ENCODE measurements at places on chromosomes 11 and 22.
A peak's percentile ranks its signal among the peaks of the same experiment; 100 is the strongest.

DNA sequence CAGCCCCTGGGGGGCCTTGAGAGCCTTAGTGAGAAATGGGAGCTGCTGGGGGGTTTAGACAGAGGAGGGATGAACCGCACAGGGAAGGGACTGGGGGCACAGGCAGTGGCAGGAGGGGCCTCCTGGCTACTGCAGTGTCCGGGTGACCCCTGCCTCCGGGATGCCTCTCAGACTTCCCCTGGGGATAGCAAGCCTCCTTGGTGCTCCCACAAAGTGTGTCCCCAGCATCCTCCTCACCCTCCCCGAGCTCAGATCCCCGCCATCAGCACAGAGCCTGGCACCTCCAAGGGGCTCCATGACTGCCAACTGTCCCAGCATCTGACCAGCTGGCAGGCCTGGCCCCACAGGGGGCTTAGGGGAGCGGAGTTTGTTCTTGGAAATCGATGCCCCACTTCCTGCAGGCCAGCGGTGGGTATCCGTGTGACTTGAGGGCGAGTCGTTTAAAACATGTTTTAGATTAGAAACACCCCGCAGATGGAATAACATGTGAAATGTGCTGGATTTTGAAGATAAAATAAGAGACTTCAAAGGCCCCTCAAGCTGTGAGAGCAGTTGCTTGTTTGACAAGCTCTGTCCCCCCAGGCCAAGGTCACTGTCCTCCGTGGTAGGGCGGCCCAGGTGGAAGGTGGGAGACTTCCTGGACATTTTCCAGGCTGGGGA is 13.5 kb upstream of the FLRT1 start:
- no peak for DNase-seq

DNA sequence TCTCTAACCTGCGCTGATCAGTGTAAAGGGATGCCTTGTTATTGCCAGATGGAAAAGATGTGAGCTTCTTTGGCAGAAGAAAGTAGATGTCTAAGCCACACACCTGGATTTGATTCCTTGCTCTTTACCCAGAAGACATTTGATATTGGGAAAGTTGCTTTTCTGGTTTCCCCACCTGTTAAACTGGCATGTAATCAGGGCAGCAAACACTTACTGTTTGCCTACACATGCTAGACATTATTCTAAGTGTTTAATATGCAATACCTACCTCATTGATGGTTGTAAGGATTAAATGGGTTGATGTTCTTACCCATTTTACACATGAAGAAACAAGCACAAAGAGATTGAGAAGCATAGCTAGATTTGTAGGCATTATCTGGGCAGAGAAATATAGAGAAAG is 16.6 kb downstream of the ASRGL1 start:
- no peak for DNase-seq

DNA sequence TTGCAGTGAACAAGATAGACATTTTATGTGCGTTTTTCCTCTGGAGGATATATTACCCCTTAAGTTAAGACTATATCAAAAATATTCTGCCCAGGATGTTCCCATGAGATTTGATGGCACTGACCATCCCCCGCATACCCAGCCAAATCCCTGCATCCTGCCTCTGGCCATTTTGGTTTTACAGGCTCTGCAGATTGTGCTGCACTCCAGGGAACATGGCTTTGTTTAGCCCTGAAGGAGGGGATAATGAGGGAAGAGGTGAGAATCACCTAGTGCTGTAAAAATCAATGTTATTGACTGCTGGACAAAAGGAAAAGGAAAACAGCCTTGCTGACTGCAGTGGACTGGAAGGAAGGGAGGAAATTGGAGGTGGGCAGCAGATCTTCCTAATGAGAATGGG is 717.4 kb downstream of the DLG2 start:
- DNase-seq = no peak

- DNase-seq = peak; percentile 59
Observed at GRCh38 chr11:14789879-14790484, 102.0 kb downstream of the CYP2R1 start.

DNA sequence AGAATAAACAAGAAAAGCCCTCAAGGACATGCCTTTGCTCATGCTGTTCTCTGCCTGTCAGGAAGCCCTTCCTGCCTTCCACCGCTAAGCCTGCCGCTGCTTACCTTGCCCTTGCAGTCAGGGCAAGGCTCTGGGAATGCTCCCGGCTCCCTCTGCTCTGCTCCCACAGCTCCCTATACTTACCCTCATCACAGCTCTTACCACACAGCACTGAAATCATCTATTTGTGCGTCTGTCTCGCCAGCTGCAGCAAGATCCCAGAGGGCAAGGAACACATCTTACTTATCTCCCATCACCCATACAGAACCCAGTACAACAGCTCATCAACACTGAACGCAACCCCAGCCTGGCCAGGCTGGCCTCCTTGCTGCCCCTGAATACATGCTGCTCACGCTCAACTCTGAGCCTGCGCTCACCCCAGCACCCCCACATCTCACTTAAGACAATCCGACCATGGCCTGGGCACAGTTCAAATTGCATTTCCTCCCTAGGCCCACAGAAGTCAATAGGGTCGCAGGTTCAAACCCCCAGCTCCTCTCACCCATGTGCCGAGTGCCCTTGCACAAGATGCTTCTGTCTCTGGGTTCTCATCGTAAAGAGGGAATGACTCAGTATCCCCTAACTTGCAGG is 161.8 kb downstream of the IGLL1 start:
- DNase-seq = no peak

- no peak for DNase-seq
Observed at GRCh38 chr22:37996515-37997246, 12.3 kb upstream of the SOX10 start.

DNA sequence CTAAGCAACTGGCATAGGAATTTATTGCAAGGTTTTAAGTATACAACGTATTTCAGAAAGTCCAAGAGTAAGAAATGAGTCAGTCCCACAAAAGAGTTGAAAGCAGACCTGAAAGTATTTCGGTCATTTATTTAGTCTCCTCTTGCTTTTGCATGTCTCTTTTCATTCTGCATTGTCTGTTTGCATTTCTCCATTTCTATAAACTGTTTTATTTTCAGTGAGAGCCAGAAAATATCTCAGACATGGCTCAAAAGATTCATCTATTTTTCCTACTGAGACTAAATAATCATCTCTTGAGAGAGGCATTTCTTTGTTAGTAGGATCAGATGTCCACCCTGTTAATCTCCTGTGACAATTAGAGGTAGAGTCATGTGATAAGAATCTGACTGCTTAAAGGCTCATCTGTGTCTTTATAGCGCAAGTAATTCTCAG is 219.1 kb upstream of the CCDC179 start:
- DNase-seq = no peak

- no peak for DNase-seq
Observed at GRCh38 chr22:39208013-39208680, 36.6 kb downstream of the PDGFB start.

- DNase-seq = peak; percentile 61
Observed at GRCh38 chr11:18371279-18371678, 23.1 kb upstream of the LDHA start.

DNA sequence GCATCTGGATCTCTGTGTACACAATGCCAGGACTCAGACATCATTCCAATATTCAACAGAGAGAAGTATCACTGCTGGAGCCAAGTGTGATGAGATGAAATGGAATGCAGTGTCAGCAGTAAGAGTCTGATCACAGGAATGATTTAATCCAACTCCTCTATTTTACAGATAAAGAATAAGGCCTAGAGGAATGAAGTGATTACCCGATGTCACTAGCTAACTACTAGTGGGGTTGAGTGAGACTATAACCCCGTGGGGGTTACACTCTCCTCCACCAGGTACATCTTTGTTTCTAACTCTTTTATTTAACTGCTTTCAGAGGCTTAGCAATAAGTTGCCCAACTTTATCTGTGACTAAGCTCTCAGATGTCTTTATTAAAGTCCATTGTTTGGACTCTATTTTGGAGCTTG is 94.2 kb upstream of the FAT3 start:
- no peak for DNase-seq

- peak; percentile 29 for DNase-seq
Observed at GRCh38 chr11:102757823-102758549, 22.4 kb downstream of the MMP10 start.

GRCh38 chr11:110866081-110866480 is 153.8 kb upstream of the ARHGAP20 start:
- DNase-seq = no peak

GRCh38 chr11:16902182-16902581 is 112.0 kb downstream of the PLEKHA7 start:
- no peak for DNase-seq

GRCh38 chr11:3944198-3944597 is 88.7 kb downstream of the STIM1 start:
- no peak for DNase-seq

GRCh38 chr22:22486132-22486899 is 22.2 kb downstream of the ZNF280B start:
- DNase-seq = no peak

GRCh38 chr22:43365715-43366440 is 22.7 kb upstream of the SCUBE1 start:
- DNase-seq = no peak

- DNase-seq = no peak
Observed at GRCh38 chr11:9120664-9121468, 29.5 kb upstream of the SCUBE2 start.

DNA sequence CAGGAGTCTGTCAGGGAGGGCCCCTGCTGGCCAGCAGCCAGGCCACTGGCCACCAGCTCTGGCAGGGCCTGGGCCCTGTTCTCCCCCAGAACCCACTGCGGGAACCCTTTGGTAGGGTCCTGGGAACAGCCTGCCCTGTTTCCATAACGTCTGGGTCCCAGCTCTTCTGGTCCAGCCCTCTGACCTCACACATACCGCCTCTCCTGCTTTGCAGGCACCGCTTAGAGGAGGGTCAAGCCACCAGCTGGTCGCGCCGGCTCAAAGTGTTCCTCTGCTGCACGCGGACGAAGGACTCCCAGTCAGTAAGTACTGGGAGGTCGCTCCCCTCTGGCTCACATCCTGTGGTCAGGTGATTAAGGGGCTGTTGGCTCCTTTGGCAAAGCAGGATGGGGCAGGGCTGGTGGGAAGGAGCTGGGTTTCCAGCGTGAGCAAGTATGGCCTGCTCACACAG is 26.6 kb upstream of the MYRF start:
- no peak for DNase-seq

- DNase-seq = no peak
Observed at GRCh38 chr11:77040401-77040777, 6.2 kb downstream of the B3GNT6 start.

DNA sequence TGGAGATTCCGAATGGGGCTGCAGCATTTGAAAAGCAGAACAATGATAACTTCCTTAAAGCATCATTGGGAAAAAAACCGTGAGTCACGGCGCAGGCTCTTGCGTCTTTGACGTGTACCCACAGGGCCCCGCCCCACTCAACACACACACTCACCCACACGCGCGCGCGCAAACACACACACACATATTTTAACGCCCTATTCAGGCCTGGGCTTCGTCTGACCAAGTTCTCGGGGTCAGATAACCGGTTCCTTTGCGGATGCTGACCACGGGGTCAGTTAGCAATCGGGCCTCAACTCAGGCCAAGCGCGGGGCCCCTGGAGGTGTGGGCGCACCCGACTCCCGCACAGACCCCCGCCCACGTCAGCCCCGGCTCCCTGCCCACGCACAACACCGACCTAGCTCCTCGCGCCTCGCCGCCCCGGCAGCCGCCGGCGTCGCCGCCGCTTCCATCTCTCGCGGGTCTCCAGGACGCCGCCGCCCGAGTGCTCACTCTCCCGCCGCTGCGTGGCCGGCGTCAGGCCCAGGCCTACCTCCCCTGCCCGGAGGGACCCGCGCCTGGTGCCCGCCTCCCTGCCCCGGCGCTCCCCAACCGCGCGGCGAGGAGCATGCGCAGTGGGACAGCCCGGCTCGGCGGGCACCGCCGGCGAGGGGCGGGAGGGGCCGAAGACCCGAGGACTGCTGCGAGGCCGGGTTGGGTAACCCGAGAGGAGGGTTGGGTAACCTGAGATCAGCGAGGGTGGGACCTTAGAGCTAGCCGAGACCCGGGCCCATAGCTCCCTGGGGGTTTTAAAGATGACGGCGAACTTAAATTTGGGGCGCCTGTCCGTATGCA is at the start of gene SLC36A4:
Gene SLC36A4 (minus strand): TSS at position 612 of the 835 bp plus-strand sequence. CDS start 159 bp downstream, at position 453.
- peak; percentile 96 for DNase-seq

- DNase-seq = no peak
Observed at GRCh38 chr22:48975316-48975741, 852.3 kb downstream of the BRD1 start.

DNA sequence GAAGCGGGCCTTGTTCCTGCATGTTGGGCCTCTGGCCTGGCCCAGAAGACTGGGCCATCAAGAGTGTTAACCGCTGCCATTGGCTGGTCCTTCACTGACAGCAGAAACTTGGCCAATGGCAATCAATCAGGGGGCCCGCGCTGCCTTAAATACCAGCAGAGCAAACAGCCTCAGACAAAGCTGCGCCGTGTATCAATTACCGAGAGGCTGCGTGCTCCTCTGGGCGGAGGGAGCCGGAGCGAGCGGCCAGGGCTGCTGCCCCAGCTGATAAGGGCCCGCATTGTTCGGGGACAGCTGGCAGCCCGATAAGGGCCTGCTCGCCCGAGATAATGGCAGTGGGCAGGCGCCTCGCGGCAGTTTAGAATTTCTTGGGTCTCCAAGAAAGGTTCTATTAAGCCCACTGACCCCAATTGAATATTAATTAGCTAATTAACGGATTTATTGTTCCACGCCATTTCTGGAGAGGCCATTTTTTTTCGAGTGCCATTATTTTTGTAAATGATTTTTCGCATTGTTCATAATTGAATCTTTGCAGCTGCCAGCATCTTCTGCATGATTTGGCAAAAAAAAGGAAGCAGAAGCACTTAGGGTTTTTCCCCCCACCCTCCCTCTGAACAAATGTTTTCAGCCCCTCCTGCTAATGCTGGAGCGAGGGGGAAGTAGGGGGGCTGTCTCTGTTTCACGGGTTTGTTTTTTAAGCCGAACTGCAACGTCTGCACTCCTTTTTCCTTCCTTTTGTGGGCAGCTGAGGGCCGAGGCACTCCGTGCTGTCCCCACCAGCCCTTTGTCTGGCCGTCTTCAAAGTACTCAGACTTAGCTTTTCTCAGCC is 37.6 kb upstream of the RIC3 start:
- DNase-seq = peak; percentile 98

- DNase-seq = no peak
Observed at GRCh38 chr11:73235236-73235786, 17.2 kb downstream of the P2RY2 start.

GRCh38 chr11:64065141-64065465 is 29.4 kb downstream of the FLRT1 start:
- no peak for DNase-seq

DNA sequence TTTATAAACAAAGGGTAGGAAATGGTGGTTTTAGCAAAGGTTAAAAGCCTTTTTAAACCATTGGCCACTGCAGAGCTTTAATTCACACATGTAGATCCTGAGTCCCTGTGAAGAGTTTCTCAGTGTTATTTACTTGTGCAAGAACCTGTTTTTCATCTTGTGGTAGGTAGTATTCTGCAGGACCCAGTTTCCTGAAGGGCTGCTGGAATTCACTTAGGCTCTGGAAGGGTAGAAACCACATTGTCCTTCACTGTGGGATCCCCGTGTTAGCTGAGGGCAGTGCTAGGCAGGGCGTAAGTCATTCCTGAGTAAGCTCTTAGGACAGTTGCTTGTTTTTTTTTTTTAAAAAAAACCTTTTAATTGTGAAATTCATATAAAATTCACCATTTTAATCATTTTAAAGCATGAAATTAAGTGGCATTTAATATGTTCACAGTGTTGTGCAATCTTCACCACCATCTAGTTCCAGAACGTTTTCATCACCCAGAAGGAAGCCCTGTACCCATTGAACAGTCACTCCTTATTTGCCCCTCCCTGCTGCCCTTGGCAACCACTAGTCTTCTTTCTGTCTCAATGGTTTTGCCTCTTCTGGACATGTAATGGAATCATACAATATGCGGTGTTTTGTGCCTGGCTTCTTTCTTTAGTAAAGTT is 77.7 kb downstream of the C22orf31 start:
- peak; percentile 15 for DNase-seq

GRCh38 chr22:26522592-26522991 is 10.3 kb upstream of the TFIP11 start:
- no peak for DNase-seq

Data from hematopoietic multipotent progenitor cell treated with erythropoietin and hydrocortisone succinate and interleukin-3 and kit ligand, for 6 days (in vitro differentiated cells).